Stimulated activated CD8-positive, alpha-beta memory T cell treated with anti-CD3 and anti-CD28 coated beads, Interleukin-12 subunit alpha, Interleukin-12 subunit beta, amount 100 ng/mL, for 4 hours (primary cell): ENCODE measurements at places on chromosomes 5 and 9.

- DNase-seq, result no peak
These were observed 215.1 kb upstream of the RFX3 start for GRCh38 chr9:3740690-3741419.

- no peak for DNase-seq
These were observed 6.1 kb downstream of the NRG2 start for GRCh38 chr5:140037012-140037411.

DNA sequence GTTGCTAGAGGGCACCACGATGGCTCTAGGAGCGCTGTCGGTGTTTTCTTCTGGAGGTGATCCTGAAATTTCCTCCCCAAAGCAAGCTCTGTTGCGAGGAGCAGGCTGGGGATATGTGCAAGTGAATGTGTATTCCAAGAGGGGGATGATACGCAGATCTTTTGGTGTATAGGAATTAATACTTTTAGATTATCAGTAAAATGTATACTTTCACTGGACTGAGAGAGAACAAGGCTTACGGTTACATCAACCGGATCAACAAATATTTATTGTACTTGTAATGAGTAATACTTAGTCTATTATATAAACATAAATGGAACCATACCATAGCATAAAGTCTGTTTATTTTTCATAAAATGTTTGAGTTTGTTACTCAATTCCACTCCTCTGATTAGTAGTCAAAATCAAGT is 632 bp upstream of the PRKAA1 start:
- no peak for DNase-seq

DNA sequence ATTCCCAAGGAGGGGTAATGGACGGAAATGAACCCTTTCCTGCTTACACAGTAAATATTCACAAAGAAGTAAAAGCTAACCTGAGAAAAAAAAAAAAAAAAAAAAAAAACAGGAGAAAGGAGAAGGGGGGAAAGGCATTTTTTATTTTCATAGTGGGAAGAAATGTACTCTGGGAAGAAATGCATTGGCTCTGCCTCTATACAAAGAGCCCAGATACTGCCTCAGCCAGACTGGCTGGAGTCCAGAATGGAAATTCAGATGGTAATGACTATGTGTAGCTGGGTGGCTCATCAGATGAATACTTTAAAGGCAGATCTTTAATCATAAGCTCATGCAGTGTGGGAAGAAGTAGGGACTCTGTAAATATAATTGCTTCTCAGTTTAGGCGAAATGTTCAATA is 124.9 kb upstream of the ZNF608 start:
- DNase-seq, result no peak

GRCh38 chr5:124237206-124237695 is 509.2 kb downstream of the ZNF608 start:
- DNase-seq, result no peak
